Stimulated activated CD4-positive, alpha-beta T cell treated with anti-CD3 and anti-CD28 coated beads, TNF-alpha, amount 100 ng/mL, for 1 hour (primary cell): ENCODE measurements at places on chromosomes 6 and 20.

DNA sequence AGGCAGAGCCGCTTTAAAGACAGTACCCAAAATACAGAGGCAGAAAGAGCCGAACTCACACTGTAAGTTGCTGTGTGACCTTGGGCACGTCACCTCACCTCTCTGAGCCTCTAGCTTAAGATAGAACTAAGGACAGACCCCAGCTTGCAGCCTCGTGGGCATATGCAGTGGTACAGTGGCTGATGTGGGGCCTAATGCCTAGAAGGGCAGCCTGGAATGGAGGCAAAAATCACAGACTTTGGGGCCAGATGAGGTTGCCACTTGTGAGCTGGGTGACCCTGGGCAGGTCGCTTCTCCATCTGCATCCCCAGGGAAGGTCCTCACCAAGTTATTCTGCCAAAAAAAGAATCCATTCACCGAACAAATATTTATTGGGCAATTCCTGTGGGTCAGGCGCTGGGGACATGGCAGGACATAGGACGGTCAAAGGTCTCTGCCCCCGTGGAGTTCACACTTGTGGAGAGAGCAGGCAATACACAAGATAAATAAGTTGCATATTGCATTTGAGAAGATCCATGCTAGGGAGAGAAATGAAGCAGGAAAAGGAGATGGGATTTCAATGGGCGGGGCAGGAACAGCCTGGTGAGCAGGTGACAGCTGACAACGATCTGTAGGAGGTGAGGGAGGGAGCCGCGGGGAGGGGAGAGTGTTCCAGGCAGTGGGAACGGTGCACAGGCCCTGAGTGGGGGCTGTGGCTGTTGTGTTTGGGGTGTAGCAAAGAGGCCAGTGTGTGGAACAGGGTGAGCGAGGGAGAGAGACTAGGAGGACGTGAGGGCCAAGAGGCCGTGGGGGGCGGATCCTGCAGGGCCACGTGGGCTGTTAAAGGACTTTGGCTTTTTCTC is 115.2 kb downstream of the CEBPB start:
- no peak for DNase-seq

DNA sequence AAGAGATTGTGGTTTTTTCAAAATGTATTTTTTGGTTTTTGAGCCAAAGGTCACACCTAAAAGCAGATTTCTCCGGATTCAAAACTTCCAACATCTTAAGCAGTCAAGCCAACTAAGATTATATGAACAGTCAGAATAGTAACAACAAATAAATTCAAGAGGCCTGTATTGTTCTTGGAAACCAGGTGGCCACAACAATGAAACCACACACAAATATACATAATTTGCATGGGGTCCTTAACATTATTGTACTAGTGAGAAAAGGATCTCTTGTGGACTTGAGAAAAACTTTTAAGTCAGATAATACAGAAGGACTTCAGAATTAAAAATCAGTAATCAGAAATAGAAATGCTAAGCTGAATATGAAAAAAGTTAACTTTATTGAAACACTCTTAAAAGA is 40.6 kb downstream of the NOL7 start:
- no peak for DNase-seq

DNA sequence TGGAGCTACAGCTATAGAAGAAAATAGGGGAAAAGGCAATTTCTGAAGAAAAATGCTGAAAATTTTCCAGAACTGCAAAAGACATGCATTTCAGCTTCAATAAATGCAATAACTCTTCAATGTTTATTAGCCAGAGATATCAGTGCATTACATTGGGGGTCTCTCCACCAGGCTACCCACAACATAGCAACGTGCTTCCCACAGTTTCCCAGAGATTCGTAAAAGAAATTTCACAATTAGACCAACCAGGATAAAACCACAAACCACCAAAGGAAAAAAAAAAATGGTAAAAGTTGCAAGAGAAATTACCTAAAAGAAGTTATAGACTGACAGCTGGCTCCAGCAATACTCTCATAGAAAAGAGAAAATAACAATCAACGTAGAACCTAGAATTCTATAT is 16.0 kb downstream of the LY86 start:
- no peak for DNase-seq

DNA sequence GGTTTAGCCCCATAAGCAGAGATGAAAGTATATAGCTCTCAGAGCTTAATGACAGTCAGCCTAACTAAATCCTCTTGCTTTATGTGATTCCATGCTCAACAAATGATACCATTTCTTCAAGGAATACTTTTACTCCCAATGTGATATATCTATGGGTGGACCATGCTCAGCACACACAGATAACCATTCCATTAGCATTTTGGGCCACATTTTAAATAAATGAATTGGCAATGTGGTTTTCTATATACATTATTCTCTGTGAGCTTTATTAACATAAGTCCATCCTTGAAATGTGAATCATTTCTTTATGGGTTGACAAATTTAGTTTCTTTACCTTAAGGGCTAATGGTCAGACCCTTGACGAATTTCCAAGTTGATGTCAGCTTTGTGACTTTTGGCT is 329.3 kb upstream of the CITED2 start:
- no peak for DNase-seq

- no peak for DNase-seq
Measured at GRCh38 chr6:44036196-44036595, 91.1 kb downstream of the MRPL14 start.

- no peak for DNase-seq
Measured at GRCh38 chr20:62985444-62985778, 21.4 kb downstream of the BHLHE23 start.

- DNase-seq: no peak
Measured at GRCh38 chr6:158730541-158730907, 80.7 kb downstream of the SYTL3 start.

DNA sequence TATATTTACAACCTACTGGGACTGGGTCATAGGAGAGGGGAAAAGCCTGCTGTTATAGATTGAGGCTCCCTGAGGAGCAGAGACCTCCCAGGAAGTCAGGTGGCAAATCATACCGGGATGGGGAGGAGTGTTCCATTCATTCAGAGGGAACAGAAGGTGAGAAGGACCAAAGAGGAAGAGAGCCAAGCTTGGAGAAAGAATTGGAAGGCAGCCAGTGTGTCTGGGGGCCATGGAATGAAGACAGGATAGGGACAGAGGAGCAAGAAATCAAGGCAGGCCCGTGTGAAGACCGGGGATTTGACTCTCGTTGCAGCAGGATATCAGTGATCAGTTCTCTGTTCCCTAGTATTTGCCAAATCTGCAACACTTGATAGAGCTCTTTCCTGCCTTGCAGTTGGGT is 5.7 kb upstream of the ZNF217 start:
- DNase-seq: no peak

GRCh38 chr20:1860446-1860845 is 34.8 kb upstream of the SIRPA start:
- DNase-seq: no peak

DNA sequence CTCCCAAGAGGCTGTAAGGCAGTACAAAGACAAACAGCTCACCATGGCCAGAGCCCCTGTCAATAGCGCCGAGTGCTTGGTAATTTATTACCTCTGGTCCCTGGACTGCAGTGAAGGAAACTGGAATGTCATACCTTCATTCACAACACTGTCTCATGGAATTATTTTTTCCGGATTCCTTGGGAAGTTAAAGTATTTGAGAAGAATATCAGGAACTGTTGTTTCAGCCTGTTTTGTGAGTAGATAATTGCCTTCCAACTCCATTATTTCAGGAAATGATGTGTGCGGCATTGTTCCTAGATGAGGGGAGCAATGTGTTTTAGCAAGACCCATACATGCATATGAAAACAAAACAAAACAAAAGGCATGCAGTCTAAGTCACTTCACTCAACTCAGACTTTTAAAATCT is 64.0 kb downstream of the BLOC1S5 start:
- no peak for DNase-seq

- no peak for DNase-seq
Measured at GRCh38 chr6:11398451-11399326, 138.9 kb upstream of the TMEM170B start.

- DNase-seq: no peak
Measured at GRCh38 chr6:166636934-166637333, 9.9 kb upstream of the RPS6KA2 start.

- no peak for DNase-seq
Measured at GRCh38 chr20:38373231-38373867, 27.1 kb downstream of the LBP start.

DNA sequence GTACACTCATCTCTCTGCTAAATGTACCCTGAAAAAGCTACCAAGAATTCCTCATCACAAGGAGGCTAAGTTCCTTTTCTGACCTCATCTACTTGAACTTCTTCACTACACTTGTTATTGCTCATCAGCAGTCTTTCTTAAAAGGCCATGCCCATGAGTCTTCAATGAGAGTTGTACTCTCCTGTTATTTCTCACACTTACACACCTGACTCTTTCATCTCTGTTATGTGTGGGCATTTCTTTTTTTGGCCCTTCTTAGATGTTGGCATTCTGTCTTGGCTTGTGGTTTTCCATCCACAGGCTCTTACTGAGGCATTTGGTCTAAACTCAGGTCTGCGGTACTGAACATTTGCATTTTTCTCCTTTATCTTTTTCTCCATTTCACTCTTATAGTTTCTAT is 10.7 kb upstream of the SLC17A1 start:
- no peak for DNase-seq

DNA sequence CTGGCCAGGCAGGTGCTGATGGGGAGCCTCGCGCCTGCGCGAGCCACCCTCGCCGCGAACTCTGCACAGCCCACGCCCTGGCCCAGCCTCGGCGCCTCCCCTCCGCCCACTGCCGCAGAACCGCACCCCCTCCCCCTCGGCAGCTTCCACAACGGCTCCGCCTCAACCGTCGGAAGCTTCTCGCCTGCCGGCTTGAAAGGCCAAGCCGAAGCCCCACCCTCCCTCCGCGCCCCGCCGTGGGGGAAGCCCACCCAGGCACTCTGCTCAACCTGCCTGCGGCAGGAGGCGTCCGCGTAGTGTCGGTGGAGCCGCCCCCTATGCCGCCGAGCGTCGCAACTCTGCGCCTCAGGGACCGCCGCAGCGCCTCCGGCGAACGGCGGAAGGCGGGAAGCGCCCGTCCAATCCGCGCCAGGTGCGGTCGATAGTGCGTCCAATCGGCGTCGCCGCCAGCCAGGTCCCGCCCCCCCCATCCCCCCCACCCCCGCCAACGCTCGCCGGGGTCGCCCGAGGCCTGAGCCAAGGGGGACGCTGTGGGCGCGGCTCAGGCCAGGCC is at the start of gene SYCP2:
Gene SYCP2, minus strand, starts transcription at position 342 of the 553 bp plus-strand sequence. CDS start 11,224 bp downstream, outside the sequence.
- no peak for DNase-seq

DNA sequence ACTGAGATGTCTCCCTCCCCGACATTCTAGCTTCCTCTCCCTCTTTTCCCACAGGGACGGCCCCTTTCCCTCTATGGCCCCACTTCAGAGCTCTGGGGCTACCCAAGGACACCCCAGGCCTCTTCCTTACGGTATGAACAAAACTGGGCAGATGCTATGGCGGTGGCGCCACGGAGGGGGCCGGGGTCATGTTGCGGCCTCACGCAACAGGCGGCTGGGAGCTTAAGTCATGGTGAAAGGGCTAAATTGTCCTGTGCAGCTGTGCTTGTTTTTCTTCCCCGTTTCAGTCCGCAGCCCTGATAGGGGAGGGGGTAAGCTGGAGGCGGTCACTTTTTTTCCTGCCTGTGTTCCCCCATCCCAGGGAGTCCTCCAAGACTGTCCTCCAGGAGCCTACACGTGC is 17.6 kb upstream of the KIAA1755 start:
- DNase-seq: no peak

DNA sequence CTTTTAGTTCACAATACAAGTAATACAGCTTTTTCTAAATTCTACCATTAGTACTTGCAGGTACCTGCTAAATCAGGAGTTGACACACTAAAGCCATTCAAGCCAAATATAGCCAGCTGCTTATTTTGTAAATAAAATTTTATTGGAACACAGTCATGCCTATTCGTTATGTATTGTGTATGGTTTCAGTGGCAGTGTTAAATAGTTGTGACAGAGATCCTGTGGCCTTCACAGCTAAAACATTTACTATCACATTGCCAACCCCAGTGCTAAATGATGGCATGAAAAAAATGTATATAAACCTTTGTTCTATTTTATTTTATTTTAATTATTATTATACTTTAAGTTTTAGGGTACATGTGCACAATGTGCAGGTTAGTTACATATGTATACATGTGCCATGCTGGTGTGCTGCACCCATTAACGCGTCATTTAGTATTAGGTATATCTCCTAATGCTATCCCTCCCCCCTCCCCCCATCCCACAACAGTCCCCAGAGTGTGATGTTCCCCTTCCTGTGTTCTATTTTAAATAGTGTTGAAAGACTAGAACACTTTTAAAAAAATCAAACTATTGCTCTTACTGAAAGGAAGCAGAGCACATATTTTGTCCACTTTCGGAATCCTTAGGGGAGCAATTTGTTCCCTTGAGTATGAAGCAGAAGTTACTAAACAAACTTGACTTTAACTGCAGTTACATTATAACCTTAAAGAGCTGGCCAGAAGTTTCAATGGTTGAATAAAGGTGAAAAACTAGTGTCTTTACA is 115.7 kb downstream of the PRIM2 start:
- no peak for DNase-seq

GRCh38 chr6:30175765-30176164 is 12.4 kb downstream of the TRIM15 start:
- no peak for DNase-seq

DNA sequence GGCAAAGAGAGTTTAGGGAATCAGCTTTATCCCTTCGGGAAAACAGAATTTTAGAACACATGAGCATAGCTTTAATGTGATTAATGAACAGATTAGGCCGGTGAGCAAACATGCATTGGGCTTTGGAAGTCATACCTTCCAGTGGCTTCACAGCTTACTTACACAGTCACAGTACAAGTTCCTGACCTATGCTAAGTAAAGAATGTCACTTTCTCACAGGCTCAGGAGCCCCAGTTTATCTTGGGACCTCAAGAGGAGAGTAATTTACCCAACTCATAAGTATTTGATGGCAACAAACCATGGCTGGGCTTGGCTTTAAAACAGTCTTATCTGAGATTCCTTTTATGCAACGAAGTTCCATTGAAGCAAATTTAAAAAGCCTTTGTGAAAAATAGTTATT is 195.9 kb downstream of the AKAP7 start:
- no peak for DNase-seq

- DNase-seq: no peak
Measured at GRCh38 chr6:113855500-113856374, 1.4 kb upstream of the MARCKS start.

- DNase-seq: no peak
Measured at GRCh38 chr6:109853426-109853825, 124.7 kb upstream of the GPR6 start.

GRCh38 chr6:20943040-20943627 is 408.9 kb downstream of the CDKAL1 start:
- DNase-seq: no peak

- DNase-seq: no peak
Measured at GRCh38 chr6:127939442-127940066, 38.7 kb upstream of the THEMIS start.
